NCI-H1436 (cell line): ENCODE measurements at places on chromosomes 11 and 22.
A peak's percentile ranks its signal among the peaks of the same experiment; 100 is the strongest.

DNA sequence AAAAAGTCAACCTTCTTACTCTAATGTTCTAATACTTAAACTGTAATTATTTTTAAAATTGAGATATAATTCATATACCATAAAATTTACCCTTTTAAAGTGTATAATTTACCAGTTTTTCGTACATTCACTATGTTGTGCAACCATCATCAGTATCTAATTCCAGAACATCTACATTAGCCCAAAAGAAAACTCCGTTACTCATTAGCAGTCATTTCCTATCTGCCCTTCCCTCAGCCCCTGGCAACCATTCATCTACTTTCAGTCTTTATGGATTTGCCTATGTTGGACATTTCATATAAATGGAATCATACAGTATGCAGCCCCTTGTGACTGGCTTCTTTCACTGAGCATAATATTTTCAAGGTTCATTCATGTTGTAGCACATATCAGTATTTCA, 22.2 kb downstream of the SGSM3 start:
- DNase-seq, result no peak

DNA sequence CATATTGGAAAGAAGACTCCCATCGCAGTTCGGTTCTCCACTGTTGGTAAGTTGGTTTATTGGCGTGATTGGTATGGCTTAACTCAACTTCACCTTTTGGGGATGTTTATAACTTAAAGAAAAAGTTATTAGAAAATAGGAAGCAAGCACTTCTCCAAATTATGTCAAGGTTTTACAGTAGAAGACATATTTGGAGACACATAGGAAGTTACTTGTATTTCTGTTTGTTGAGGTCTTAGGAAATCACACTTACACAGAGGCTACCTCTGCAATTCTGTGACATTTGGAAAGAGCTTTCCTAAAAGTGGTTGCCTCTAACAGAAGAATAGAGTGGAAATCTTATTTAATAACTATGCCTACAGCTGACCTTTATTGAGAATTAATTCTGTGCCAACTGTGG, 12.3 kb downstream of the CAT start:
- DNase-seq, result no peak

- DNase-seq, result peak; percentile 76
Measured at GRCh38 chr22:48574776-48575617, 1252.7 kb downstream of the BRD1 start.

DNA sequence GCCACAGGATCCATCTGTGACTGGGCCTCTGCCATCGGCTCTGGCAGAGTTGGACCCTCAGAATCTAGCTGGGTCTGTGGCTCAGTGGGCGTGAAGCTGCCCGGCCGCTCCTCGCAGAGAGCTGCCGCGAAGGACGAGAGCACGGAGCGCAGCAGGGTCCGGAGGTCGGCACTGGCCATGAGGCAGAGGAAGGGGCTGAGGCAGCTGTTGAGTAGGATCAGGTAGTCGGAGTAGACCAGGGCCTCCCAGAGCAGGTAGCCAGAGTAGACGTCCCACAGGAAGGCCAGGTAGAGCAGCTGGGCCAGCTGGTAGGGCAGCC, 912 bp downstream of the GPR152 start:
- DNase-seq, result no peak

DNA sequence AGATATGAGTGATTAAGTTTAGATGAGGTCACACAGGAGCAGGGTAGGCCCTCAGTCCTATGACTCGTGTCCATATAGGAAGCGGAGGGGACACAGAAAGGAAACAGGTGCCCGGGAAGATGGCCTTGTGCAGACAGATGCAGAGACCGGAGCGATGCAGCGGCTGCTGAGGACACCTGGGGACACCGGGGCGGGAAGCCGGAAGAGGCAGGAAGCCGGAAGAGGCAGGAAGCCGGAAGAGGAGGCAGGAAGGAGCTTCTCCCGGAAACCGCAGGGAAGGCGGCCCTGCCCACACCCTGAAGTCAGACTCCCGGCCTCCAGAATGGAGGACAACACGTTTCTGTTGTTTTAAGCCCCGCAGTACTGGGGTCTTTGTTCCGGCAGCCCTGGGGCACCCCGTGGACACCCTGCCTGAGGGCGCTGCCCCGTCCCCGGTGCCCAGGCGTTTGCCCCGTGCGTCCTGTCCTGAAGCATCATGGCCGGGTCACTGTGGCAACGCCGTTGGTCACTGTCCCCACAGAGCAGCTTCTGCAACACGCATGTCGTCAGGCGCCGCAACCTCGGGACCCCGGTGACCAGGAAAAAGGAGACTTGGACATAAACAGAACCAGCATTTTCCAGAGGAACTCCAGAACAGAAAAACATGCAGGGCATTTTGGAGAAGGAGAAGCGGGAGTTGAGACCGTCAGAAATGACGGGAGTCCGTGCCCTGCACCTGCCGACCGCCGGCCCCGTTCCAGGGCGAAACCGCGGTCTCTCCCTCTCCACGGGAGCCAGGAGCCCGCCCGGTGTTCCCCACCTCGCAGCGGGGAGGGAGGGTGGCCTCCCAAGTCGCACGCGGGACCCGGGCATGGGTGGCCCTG, 103.4 kb downstream of the BRD1 start:
- no peak for DNase-seq

DNA sequence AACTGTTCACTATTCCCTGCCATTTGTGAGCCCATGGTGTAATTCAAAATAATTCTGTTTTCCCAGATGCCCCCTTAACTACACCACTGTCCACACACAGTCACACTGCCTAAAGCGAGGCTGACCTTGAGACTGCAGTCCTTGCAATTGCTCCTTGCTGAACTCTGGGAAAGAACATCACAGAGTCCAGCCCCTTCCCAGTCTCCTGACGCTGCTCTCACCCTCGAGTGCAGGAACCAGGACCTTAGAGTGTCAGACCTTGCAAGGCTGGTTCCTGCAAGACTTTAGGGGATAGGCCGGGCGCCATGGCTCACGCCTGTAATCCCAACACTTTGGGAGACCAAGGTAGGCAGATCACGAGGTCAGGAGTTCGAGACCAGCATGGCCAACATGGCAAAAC, 33.6 kb downstream of the AHNAK start:
- DNase-seq, result no peak

DNA sequence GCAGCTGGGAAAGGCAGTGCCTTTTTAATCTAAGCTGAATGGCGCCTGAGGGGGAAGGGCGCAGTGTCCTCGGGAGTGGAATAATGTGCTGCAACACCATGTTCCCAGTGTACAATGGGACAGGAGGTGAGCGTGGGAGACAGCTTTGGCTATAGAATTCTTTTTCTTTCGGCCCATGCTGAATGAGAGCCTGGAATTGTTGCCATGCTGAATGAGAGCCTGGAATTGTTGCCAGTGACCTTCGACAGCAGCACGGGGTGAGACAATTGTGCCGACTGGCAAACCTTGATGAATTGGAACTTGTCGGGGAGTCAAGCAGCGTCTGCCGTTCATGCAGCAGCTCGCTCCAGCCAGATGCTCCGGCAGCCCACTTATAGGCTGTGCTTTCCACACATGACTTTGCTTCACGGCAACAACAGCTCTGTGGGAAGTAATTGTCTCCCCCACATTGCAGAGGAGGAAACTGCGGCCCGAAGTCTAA, 141.4 kb upstream of the E2F8 start:
- no peak for DNase-seq

GRCh38 chr22:45291061-45291930, 6.5 kb downstream of the UPK3A start:
- no peak for DNase-seq

- DNase-seq, result no peak
Measured at GRCh38 chr11:123060277-123061000, 1.5 kb downstream of the HSPA8 start.

DNA sequence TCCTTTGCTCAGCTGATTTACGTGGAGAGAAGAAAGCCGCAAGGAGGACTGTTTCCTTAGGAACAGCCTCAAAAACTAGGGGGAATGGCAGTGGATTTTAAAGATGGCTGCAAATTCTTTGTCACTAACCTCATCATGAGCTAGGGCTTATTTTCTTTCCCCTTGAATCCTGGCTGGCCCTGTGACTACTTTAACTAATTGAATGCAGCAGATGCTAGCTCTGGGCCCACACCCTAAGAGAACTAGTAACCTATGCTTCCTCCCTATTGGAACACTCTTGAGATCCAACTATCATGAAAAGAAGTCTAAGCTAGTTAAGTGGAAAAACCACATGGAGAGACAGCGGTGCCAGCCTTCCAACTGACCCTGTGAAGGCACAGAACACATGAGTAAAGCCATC, 421.3 kb upstream of the NARS2 start:
- DNase-seq, result no peak

DNA sequence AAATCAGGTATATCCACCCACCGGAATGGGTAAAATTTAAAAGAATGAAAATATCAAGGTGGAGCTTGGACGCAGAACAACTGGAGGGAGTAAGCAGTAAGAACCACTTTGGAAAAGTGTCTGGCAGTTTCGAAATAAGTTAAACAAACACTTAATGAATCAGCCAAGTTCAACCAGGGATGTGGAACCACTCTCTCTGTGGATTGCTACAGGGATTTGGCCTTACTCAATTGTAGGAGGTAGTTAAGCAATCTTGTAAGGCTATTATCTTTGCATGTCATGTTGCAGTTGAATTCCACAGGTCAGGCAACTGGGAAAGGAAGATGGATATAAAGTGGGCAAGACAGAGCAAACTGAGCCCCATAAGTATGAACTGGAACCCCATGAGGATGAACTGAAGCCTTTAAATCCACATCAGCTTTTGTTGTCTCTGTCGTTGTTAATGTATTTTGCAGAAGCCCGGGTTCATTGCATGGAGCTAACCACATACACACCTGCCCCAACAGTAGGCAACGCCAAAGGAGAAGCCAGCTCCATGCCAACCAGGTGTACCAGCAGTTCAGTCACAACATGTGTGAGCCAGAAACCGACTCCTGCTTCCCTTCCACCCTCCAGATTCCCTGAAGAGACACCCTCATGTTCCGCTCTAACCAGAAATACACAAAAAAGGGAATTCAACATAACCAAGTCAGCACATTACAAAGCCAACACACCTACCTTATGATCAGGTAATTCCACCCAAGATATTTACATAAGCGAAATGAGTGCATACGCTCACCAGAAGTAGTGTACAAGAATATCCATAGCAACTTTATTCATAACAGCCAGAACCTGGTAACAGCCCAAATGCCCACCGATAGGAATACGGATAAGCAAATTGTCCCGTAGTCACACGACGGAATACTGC, 8.0 kb upstream of the SLC43A3 start:
- DNase-seq, result no peak

GRCh38 chr22:24392218-24392931, 35.0 kb upstream of the ADORA2A start:
- DNase-seq, result no peak

- no peak for DNase-seq
Measured at GRCh38 chr11:108307751-108308150, 84.9 kb downstream of the ATM start.

DNA sequence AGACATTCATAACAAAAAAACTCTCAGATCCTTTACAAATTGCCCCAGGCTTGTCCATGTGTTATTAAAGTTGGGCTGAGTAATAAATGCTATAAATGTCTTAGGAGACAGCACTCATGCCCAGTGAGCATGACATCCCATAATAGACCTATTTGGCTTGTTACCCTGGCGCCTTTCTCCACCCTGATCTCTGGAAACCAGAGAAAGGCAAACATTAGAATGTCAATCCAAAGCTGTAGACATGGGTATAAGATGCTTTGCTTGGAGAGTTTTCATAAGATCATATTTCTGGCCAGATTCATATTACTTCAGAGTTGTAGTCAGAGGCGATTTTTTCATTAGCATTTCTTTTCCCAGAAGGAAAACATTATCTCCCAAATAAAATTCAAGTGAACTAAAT, 161.3 kb upstream of the UBASH3B start:
- no peak for DNase-seq

DNA sequence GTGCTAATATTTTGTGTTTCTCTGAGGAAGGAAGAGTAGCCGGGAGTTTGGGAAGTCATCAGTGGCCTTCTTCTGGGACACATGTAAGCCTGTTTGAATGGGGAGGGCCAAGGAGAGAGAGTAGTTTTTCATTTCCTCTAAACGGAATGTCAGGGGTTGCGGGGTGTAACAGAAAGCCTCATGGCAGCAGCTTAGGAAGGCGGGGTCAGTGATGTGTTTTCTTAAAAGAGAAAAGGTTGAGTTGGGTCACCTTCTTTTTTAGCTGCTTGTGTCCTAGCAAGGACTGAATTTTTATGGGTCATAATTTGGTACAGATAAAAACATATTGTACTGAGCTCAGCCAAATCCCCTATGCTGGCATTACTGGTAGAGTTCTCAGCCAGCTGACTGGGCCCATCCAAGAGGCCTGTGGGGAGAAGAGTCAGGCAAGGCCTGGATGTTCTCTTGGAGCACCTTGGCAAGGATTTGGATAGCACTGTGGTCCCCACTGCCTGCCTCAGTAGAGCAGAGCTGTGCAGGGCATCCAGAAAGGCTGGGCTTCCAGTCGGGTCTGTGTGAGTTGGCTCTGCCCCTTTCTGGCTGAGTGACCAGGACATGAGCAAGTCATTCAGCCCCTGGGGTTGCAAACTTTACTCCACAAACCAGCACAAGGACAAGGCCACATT, 29.4 kb upstream of the NAV2 start:
- DNase-seq, result no peak

DNA sequence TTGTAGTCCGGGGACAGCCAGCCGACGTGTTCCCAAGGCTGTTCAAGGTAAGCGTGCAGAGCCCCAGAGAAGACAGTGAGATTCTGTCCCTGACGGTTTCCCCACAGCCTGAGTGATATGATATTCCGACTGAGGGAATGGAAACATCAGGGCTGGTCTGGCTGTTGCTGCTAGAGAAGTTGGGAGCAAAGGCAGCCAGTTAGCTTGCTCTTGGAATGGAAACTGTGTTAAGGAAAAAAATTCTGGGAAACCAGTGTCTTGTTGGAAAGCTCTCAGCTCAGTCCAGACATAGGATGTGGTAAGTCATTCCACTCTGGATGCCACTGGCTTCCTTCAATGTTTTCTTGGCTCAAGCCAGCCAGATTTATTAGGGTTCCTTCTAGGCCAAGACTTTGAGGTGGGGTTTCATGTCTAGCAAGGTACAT, 8.8 kb downstream of the CRY2 start:
- DNase-seq, result no peak

DNA sequence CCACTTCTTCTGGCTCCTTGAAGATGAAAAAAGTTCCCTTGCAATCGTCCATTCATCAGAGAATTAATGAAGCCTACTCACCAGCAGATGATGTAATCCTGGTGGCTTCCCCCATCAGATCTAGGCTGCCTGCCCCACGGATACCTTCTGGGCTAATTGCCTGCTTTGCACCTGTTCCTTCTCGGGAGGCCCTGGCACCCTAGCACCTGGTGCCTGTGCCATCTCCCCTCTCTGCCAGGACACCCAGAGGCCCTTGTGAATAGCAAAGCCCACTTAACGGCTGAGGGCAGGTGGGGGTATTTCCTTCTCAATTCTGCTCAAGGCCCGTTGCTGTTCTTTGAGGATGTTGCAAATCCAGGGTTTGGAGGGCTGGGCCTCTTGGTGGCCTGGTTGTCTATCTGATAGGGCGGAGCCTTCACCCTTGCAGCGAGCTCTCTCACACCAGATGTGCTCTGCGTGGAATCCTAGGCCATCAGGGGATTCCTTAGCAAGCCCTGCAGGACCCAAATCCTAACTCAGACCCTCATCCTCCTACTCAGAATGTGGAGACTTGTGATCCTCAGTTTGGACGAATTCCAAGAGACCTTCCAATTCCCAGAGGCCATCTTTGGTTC, at the start of gene LMO2:
LMO2 (minus strand) TSS at position 363 of the 614 bp plus-strand sequence. CDS start 22,360 bp downstream, outside the sequence.
- DNase-seq, result peak; percentile 85

GRCh38 chr22:25193548-25193947, 6.1 kb upstream of the CRYBB3 start:
- no peak for DNase-seq

- DNase-seq, result no peak
Measured at GRCh38 chr22:50102946-50103345, 13.1 kb downstream of the MOV10L1 start.
